Liver (tissue), 10 donors: ENCODE measurements at places on chromosomes 6 and 20. TPM values are rescaled to one million over a fixed set of nuclear protein-coding genes. Genes with fewer than 3 reads are reported as not detected.

GRCh38 chr6:148969603-148970061 is 222.8 kb downstream of the UST start:
- H3K27ac ChIP-seq: no peak overlapping the region
- H3K36me3 ChIP-seq: no peaks in the 10 kb centered on the region
- DNase-seq: no peak

MUCL3 gene
- polyA plus RNA-seq: not detected

- no peak overlapping the region for H3K4me3 ChIP-seq
- H3K4me1 ChIP-seq: no peaks in the 10 kb centered on the region
- no peak for DNase-seq
- no peaks in the 10 kb centered on the region for H3K36me3 ChIP-seq
- H3K27ac ChIP-seq: no peak overlapping the region
Observed at GRCh38 chr6:157258878-157259277, 64.4 kb downstream of the TMEM242 start.

BPIFB1 gene
- polyA plus RNA-seq: 0.13 TPM

GRCh38 chr6:112881027-112881426 is 533.9 kb downstream of the RFPL4B start:
- H3K27ac ChIP-seq: no peak overlapping the region
- H3K4me3 ChIP-seq: no peak overlapping the region
- H3K27me3 ChIP-seq: no peaks in the 10 kb centered on the region
- H3K36me3 ChIP-seq: no peaks in the 10 kb centered on the region

UBE2C gene
- polyA plus RNA-seq: 2.7 TPM

DNA sequence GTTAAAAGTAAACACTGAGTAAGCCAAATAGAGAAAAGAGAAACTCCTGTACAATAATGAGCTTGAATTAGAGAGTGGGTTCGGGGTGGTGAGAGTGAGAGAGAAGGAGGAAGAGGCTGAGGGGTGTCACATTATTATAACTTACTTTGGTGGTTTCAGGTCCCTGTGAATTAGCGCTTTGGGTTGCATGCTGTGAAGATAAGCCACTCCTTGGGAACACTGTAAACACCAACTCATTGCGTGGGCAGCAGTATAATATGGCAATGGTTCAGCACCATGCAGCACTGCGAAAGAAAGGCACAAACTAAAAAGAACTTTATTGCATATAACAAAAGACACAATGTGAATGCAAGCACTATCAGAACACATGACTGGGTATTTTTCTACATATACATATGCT is 26.9 kb downstream of the MAP3K7 start:
- H3K36me3 ChIP-seq: peaks cover 28% of the 10 kb centered on the region
- H3K4me1 ChIP-seq: no peaks in the 10 kb centered on the region
- H3K27ac ChIP-seq: no peak overlapping the region
- H3K4me3 ChIP-seq: no peak overlapping the region
- no peaks in the 10 kb centered on the region for H3K27me3 ChIP-seq
- DNase-seq: no peak

PTK6 gene
- polyA plus RNA-seq: 0.11 TPM

DNA sequence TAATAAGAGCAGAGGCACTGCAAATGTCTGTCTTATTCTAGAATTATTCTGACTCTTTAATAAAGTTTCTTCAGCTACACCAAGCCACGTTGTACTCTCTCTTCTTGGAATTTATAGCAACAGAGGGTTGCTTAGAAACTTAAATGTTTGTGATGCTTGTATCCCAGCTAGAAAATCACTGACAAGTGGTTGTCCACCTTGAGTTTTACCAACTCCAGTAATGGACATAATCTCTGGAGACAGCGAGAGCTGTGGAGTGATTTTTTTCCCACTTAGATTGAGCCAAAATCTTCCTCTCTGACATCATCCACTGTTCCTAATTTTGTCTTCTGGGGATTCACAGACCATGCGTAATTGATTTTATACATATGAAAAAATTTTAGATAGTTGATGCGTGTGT is 8.0 kb downstream of the ECT2L start:
- no peak for DNase-seq
- H3K27ac ChIP-seq: no peak overlapping the region
- no peak overlapping the region for H3K4me3 ChIP-seq

DNA sequence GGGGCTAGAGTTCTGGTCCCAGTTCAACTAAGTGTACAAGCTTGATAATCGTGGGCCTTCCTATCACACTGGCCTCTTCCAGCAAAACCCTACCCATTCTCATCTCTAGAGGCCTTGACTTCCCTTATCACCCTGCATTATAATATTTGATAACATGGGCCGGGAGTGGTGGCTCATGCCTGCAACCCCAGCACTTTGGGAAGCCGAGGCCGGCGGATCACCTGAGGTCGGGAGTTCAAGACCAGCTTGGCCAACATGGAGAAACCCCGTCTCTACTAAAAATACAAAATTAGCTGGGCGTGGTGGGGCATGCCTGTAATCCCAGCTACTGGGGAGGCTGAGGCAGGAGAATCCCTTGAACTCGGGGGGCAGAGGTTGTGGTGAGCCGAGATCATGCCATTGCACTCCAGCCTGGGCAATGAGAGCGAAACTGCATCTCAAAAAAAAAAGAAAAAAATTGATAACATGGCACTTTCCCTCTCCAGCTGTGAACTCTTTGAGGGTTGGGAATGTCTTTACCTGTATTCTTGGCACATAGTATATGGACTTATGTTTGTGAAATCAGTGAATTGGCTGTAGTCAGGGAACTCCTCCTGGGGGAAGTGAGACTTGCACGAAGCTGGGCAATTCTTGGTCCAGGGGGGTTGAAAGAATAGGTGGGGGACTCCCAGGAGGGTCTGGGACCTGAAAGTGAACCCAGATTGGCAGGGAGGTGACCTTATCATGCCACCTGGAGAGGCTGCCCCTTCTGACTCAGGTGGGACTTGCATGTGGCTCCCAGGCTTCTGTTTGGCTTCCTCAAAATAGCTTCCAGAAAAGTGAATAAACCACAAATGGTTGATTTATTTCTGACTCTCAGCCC is 915 bp upstream of the C6orf47 start:
- no peaks in the 10 kb centered on the region for H3K27me3 ChIP-seq
- no peak overlapping the region for H3K4me3 ChIP-seq
- DNase-seq: no peak
- H3K4me1 ChIP-seq: peaks cover 20% of the 10 kb centered on the region
- peaks cover 6% of the 10 kb centered on the region for H3K36me3 ChIP-seq
- H3K27ac ChIP-seq: peak overlapping the region; percentile 81

- no peaks in the 10 kb centered on the region for H3K36me3 ChIP-seq
- H3K27me3 ChIP-seq: no peaks in the 10 kb centered on the region
- H3K27ac ChIP-seq: no peak overlapping the region
- H3K4me3 ChIP-seq: no peak overlapping the region
Observed at GRCh38 chr20:12592756-12593155, 416.0 kb upstream of the SPTLC3 start.

DNA sequence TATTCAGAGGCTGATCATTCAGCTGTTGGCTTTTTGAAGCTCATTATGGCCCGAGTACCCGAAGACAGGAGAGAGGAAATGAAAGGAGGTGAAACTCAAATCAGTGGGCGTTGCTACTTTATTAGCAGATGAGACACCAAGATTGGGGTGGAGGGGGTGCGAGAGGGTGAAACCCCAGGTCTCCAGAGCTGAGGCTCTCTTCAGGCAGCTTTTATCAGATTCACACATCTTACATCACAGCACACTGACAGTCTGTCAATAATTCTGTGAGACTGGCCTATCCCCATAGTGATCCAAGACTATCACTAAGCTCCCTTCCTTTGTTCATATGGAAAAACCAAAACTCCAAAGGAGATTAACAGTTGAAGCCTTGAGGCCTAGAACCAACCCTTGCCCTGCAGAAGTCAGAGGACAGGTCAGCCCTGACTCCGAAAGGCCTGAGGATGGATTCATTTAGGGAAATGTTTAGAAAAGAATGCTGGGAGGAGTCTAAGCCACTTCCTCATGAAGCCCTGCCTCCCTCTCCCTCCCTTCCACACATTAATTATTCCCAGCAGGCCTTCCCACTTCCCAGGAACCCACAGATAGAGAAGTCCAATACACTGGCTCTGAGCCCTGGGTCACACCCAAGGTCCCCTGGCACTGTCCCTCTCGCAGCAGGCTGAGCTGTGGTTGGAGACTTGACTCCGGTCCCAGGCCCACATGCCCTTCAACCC is 23.2 kb downstream of the TRERF1 start:
- no peaks in the 10 kb centered on the region for H3K27me3 ChIP-seq
- DNase-seq: no peak

GRCh38 chr6:112335736-112336135 is 11.4 kb upstream of the RFPL4B start:
- H3K4me1 ChIP-seq: no peaks in the 10 kb centered on the region
- H3K27me3 ChIP-seq: no peaks in the 10 kb centered on the region
- no peak overlapping the region for H3K27ac ChIP-seq
- H3K4me3 ChIP-seq: no peak overlapping the region
- no peak for DNase-seq

GRCh38 chr6:35011096-35012041 is 122.3 kb downstream of the ANKS1A start:
- no peak overlapping the region for H3K27ac ChIP-seq
- DNase-seq: no peak
- H3K4me1 ChIP-seq: peaks cover 8% of the 10 kb centered on the region
- H3K4me3 ChIP-seq: no peak overlapping the region

GRCh38 chr20:63886054-63886419 is 8.9 kb upstream of the DNAJC5 start:
- no peak for DNase-seq
- peaks cover 5% of the 10 kb centered on the region for H3K36me3 ChIP-seq
- H3K4me3 ChIP-seq: no peak overlapping the region
- H3K4me1 ChIP-seq: peaks cover 4% of the 10 kb centered on the region

DNA sequence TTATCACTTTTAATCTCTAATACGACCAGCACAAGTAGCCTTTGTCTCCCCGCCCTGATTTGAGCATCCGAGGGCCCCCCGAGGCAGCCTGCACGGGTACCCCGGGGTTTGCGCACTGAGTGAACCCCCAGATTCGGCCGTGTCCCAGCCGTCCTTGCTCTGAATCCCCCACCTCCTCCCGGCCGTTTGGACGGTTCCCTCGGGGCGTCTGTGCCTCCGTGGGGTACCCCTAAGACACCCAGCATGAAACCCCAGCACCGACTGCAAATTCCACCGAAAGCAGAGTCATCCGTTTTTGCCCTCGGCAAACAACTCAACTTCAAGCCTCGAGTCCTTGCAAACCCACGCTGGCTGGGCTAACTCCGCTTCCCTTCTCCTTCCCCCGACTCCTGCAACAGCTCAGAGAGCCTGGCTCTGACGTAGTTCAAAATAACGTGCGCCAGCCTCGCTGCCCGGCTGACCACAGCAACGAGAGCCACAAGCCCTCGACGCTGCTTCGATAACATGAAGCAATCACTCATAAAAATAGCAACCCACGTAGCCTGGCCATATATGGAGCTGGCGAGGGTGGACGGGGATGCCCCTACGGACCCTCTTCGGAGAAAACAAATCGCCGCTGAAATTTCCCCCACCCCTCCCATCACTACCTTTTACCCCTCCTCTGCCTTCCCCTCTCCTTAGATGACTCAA is 764 bp upstream of the SNAP25 start:
- H3K4me1 ChIP-seq: peaks cover 7% of the 10 kb centered on the region
- H3K27me3 ChIP-seq: no peaks in the 10 kb centered on the region
- peak overlapping the region; percentile 90 for H3K27ac ChIP-seq
- DNase-seq: peak; percentile 42
- H3K4me3 ChIP-seq: peak overlapping the region; percentile 34

DNA sequence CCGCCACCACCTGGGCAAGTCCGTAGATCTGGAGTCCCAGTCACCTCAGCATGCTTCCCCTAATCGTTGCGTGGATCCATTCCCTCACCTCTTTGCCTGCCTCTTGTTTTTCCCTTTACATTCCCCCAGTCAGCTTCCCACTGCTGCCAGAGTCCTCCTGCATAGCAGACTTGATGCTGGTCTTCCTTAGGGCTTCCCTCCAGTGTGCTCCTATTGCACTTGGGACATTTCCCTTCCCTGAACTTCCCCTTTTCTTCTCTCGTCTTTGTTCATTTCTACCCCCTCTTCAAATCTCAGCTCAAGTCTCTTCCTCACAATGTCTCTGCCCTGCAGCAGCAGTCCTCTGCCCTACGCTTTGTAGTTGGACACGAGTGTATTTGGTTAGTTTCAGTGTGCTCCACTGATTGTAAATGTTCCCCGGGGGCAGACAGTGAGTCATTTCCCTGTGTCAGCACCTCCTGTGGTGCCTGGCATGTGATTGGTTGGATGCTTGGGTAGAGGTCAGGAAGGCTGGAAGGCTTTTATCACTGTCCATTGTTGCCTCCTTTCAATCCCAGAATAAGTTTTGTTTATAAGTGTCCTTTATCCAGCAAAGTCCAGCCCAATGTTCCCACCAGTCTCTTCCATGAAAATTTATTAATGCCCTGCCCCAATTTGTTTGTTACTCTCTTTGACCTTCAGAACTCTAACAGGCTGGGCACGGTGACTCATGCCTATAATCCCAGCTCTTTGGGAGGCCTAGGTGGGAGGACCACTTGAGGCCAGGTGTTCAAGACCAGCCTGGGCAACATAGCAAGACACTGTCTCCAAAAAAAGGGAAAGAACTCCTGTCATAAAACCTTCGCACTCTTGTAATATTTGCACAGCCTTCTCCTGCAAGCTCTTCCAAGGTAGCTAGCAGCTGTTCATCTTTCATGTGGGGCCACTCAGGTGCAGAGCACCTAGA is 38.3 kb downstream of the FAM120B start:
- no peak for DNase-seq
- H3K27me3 ChIP-seq: no peaks in the 10 kb centered on the region
- peaks cover 23% of the 10 kb centered on the region for H3K36me3 ChIP-seq

SRSF12 gene
- polyA plus RNA-seq: 0.56 TPM

- H3K27ac ChIP-seq: no peak overlapping the region
- H3K36me3 ChIP-seq: no peaks in the 10 kb centered on the region
- H3K4me1 ChIP-seq: no peaks in the 10 kb centered on the region
- no peaks in the 10 kb centered on the region for H3K27me3 ChIP-seq
- DNase-seq: peak; percentile 79
- H3K4me3 ChIP-seq: no peak overlapping the region
Observed at GRCh38 chr6:32244946-32245398, 21.1 kb upstream of the NOTCH4 start.

DNA sequence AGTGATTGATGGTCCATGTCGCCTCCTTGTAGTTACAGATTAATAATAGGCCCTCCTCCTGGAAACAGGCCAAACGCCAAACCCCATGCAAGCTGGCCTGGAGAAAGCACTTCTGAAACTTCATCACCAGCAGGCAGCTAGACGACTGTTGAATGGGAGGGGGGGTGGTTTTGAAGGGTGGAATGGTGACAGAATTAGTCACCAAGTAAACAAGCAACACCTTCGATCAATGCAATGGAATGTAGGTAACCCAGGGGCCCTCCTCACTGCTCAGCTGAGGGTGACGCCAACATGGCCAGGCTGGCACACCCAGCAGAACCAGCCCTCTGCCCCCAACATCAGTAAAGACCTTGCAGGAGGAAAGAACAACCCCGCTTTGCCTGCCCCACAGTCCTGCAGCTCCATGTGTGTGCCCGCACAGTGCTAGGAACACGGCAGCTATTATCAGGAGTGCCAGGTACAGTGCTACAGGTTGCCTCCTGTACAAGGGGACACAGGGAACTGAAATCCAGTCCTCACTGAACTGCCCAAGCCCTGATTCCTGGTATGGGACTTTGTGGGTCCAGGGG is 2.7 kb downstream of the BCAS1 start:
- no peaks in the 10 kb centered on the region for H3K4me1 ChIP-seq
- H3K4me3 ChIP-seq: no peak overlapping the region
- H3K36me3 ChIP-seq: no peaks in the 10 kb centered on the region
